ENCODE measurements at places on chromosomes 7 and 10.

DNA sequence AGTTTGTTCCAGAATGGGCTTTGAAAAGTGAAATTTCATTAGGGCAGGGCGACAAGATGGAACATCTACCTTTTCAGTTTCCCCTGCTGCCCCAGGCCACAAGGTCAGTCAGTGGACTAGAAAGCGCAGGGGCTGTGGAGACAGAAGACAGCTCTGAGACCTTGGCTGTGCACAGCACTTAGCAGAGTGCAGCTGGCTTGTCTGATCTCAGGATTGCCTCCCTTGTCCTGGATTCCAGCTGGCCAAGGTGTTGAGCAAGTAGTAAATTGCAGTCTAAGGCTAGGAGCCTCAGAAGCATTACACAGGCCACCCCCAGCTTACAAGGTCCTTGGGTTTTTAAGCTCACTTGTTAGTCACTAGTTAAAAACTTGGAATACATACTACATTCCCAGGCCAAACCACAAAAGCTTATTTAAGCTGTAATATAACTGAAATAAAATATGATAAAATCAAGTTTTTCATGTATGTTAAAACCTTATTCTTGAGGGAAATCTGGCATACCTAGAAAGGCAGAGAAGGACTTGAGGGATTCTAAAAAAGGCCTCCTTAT is 67.3 kb upstream of the NPY start:
- H3K36me3 ChIP-seq: no peaks in the 10 kb centered on the region
- H3K4me1 ChIP-seq: no peaks in the 10 kb centered on the region
- no peaks in the 10 kb centered on the region for H3K27me3 ChIP-seq
- H3K4me3 ChIP-seq: no peak overlapping the region
- DNase-seq: no peak

GRCh38 chr10:87657371-87657770 is 2.3 kb upstream of the PAPSS2 start:
- H3K36me3 ChIP-seq: no peaks in the 10 kb centered on the region
- H3K27ac ChIP-seq: no peak overlapping the region
- DNase-seq: no peak
- H3K27me3 ChIP-seq: peaks cover 27% of the 10 kb centered on the region
- no peak overlapping the region for H3K4me3 ChIP-seq
- peaks cover 29% of the 10 kb centered on the region for H3K4me1 ChIP-seq

GRCh38 chr7:34137176-34137575 is 231.8 kb downstream of the BMPER start:
- no peaks in the 10 kb centered on the region for H3K36me3 ChIP-seq
- no peak for DNase-seq

DNA sequence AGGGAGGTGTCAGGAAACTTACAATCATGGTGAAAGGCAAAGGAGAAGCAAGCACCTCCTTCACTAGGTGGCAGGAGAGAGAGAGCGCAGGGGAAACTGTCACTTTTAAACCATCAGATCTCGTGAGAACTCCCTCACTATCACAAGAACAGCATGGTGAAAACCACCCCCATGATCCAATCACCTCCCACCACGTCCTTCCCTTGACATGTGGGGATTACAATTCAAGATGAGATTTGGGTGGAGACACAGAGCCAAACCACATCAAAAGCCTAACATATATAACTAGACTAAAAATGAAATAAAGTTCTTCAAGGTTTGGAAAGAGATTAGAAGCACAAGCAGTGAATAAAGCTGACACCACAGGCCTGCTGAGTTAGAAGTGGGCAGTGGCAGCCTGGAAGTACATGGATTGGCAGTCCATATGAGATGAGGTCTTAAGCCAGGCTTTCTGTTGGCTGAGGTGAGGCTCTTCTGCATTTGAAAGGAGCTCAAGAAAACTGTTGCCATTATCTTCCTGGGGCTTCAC is 96.4 kb upstream of the MDFIC start:
- H3K4me3 ChIP-seq: no peak overlapping the region
- no peak for DNase-seq
- H3K4me1 ChIP-seq: peaks cover 9% of the 10 kb centered on the region
- no peaks in the 10 kb centered on the region for H3K36me3 ChIP-seq
- H3K27me3 ChIP-seq: no peaks in the 10 kb centered on the region

DNA sequence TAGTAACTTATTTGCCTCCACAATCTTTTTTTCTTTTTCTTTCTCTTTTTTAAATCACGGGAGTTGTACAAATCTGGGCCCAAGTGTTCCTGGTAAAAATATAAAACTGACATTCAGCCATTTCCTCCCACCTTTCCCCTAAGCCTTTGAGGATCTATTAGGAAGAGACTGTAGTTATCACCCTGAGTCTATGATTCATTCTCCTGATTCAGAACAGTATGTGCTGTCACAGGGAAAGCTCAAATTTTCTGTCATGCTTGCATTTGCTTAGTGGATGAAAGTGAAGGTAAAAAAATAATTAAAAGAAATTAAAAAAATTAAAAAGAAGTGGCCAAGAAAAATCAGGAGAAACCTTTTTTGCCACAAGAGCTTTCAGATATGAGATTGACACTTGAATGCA is 71.7 kb downstream of the KIF20B start:
- H3K27ac ChIP-seq: no peak overlapping the region
- no peaks in the 10 kb centered on the region for H3K27me3 ChIP-seq
- DNase-seq: no peak
- no peak overlapping the region for H3K4me3 ChIP-seq
- H3K36me3 ChIP-seq: peaks cover 56% of the 10 kb centered on the region
- H3K4me1 ChIP-seq: no peaks in the 10 kb centered on the region

DNA sequence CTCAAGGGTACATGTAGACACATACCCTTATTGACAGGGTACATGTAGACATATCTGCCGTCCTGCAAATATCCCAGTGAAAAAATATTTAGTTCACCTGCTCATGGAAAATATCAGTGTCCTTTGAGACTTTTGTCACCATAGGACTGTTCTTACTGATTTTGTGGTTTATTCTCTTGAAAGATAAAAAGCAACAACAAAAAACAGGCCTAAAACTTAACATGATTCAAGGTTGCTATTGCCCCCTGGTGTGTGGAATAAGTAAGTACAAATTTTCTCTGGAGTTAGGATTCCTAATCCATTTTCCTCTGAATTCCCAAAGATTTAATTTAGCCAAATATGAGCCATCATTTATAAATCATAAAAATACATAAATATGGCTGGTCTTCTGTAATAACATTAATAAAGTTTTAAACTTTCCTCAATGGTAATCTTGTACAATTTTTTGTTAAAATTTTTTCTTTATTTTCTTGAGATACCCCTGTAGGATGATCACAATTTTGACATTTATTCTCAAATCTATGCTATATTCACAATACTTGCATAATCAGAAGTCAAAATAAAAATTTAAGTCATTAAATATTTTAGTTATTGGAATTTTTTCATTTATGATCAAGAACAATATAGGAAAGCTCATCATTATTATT is 741.4 kb upstream of the POT1 start:
- H3K36me3 ChIP-seq: no peaks in the 10 kb centered on the region
- no peak overlapping the region for H3K27ac ChIP-seq
- DNase-seq: no peak
- no peak overlapping the region for H3K4me3 ChIP-seq
- no peaks in the 10 kb centered on the region for H3K4me1 ChIP-seq

- no peak overlapping the region for H3K4me3 ChIP-seq
- peaks cover 14% of the 10 kb centered on the region for H3K27me3 ChIP-seq
- H3K36me3 ChIP-seq: no peaks in the 10 kb centered on the region
- H3K4me1 ChIP-seq: peaks cover 23% of the 10 kb centered on the region
Observed at GRCh38 chr10:71611709-71612422, 107.7 kb downstream of the C10orf105 start.

DNA sequence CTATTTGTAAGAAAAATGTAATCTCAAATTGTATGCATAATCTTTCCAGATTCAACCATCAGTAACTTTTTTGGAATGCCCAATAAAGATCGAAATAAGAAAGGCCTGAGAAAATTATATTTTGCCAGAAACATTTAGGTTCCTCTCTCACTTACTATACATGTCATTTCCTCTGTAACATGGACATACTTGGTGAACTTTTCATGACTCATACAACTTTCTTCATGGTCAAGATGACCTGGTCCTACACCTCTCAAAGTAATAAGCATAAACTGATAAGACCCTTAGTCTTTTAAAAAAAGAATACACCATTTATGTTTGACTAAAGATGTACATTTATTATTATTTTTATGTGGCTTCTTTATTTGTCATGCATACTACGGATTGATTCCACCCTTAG is 125.3 kb downstream of the REEP3 start:
- H3K4me3 ChIP-seq: no peak overlapping the region
- no peaks in the 10 kb centered on the region for H3K4me1 ChIP-seq
- no peak for DNase-seq
- no peaks in the 10 kb centered on the region for H3K27me3 ChIP-seq
- no peaks in the 10 kb centered on the region for H3K36me3 ChIP-seq

DNA sequence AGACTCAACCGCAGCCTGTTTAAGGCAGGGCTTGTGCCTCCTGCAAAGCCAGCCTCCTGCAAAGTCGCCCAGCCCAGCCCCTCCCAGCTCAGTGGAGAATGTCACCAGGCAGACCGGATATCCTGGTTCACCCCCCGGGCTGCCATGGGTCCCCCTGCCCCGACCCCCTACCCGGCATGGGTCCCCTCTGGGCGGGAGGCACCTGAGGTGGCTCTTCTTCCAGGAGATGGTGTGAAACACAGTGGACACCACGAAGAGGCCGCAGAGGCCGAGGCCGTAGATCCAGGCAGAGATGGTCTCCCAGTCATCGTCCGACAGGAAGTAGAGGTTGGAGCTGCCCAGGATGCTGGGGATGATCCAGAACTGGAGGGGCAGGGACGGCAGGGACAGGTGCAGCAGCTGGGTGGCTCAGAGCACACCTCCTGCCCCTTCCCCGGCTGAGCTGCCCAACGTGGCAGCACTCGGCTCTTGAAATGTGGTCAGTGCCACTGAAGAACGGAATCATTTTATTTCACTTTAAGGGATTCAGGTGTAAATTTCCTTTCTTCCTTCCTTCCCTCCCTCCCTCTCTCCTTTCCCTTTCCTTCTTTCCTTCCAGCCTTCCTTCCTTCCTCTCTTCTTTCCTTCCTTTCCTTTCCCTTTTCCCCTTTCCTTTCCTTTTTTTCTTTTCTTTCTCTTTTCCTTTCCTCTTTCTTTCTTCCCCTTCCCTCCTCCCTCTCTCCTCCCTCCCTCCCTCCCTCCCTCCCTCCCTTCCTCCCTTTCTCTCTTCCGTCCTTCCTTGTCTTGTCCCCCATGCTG is 36.7 kb upstream of the RADIL start:
- no peaks in the 10 kb centered on the region for H3K36me3 ChIP-seq
- H3K4me1 ChIP-seq: no peaks in the 10 kb centered on the region
- no peak overlapping the region for H3K27ac ChIP-seq
- H3K27me3 ChIP-seq: peaks cover 10% of the 10 kb centered on the region
- DNase-seq: no peak

DNA sequence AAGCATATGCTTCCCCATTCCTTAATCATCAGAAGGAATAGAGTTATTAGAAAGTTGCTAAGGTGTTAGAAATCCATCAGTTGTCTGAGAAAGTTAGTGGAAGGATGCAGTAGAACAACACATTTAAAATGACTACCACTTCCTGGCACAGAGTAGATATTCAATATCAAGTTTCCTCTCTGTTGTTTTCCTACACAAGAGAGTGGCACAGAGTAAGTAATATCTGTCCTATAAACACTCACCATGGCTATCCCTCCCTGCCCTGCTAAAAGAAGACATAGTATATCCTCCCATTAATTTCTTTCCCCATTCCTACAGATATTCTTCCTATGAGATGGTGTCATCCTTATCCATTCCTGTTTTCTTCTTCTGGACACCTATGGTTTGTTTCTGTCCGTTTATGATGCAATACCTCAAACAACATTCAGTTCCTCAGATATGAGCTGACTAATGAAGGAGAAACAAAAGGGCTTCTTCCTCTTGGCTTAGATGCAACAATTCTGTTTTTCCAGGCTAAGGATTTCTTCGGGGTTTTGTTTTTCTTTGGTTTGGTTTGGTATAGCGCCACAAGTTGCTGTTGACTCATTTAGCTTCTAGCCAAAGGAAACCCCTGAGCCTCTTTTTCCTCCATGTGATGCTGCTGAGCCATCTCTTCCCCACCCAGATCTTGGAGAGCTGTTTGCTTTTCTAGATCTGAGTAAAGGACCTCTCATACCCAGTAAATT is 32.9 kb upstream of the BPGM start:
- no peaks in the 10 kb centered on the region for H3K4me1 ChIP-seq
- no peak overlapping the region for H3K4me3 ChIP-seq
- H3K27me3 ChIP-seq: peaks cover 18% of the 10 kb centered on the region
- no peak for DNase-seq

- peaks cover 30% of the 10 kb centered on the region for H3K4me1 ChIP-seq
- H3K27ac ChIP-seq: no peak overlapping the region
- no peak for DNase-seq
- H3K4me3 ChIP-seq: no peak overlapping the region
Observed at GRCh38 chr10:131771634-131772358, 129.0 kb upstream of the PPP2R2D start.

DNA sequence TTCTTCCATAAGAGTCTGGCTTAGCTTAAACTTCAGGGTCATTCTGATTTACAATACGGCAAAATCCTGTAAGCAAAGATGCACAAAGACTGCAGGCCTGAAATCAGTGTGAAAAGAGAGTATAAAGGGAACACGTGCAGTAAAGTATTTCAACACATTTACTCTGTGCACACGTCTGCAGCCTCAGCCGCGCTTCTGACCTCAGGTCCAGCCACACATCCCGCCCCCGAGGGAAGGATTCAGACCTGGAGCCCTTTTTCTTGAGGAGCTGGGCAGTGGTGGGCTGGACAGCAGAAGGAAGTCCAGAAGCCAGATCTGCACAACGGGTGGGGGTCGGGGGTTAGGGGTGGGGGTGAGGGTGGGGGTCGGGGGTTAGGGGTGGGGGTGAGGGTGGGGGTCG is 58.9 kb upstream of the FAM20C start:
- no peak overlapping the region for H3K27ac ChIP-seq
- no peak overlapping the region for H3K4me3 ChIP-seq
- peaks cover 2% of the 10 kb centered on the region for H3K4me1 ChIP-seq
- no peak for DNase-seq

DNA sequence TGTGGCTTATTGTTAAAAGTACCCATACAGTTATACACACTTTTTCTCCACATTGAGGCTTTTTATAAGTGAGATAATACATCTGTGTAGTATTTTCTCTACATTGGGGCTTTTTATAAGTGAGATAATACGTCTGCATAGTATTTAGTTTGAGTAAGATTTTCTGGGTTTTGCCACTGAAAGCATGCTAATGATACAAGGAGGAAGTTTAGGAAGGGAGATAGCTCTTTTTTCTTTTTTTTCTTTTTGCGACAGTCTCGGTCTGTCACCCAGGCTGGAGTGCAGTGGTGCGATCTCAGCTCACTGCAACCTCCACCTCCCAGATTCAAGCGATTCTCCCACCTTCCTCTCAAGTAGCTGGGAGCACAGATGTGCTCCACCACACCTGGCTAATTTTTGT is 13.3 kb downstream of the FAM107B start:
- no peak overlapping the region for H3K27ac ChIP-seq
- peaks cover 5% of the 10 kb centered on the region for H3K27me3 ChIP-seq
- peaks cover 3% of the 10 kb centered on the region for H3K36me3 ChIP-seq
- H3K4me3 ChIP-seq: no peak overlapping the region

DNA sequence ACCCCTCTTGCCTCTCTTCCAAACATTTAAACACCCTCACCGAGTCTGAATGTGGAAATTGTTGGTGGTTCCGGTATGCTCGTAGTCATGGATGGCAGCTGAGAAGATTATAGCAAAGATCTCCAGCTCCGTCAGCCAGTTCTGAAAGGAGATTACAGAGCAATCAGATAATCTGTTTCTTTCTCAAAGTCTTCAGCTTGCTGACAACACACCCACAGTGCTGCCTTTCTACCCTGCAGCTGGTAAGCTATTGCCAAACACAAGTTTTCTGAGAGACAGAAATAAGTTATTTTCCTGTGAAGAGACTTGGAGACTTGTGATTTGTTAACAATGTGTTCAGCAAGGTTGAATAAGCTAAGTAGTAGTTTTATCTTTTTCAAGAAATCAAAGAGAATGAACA is 163.6 kb downstream of the PPP1R17 start:
- no peak overlapping the region for H3K4me3 ChIP-seq
- DNase-seq: no peak
- no peaks in the 10 kb centered on the region for H3K4me1 ChIP-seq

Measured in type B pancreatic cell (in vitro differentiated cells).